ENCODE measurements at places on chromosomes 6 and 20.

DNA sequence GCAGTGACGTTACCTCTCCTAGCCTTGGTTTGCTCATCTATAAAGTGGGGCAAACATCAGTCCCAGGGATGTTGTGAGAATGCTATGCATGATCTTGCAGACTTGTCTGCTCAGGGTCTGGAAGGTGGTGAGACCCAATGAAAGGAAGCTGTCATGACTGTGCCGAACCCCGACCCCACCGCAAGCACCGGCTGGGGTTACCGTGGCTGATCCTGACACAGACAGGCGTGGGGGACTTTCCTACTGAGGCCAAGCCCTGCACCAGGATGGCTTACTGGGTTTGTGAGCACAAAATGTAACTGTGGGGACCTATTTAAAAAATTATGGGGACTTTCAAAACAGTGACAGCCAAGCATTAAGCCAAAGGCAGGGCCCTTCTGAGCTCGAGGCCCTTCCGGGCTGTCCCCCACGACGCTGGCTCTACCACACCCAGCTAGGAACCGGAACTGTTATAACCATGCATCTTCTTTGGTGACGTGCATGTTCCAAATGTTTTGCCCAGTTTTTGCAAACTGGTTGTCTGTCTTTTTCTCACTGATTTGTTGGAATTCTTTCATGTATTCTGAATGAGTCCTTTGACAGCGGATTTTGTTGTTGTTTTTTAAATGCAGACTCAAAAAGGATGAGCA lies 76.6 kb upstream of the PMEPA1 start:
- no peak for DNase-seq

DNA sequence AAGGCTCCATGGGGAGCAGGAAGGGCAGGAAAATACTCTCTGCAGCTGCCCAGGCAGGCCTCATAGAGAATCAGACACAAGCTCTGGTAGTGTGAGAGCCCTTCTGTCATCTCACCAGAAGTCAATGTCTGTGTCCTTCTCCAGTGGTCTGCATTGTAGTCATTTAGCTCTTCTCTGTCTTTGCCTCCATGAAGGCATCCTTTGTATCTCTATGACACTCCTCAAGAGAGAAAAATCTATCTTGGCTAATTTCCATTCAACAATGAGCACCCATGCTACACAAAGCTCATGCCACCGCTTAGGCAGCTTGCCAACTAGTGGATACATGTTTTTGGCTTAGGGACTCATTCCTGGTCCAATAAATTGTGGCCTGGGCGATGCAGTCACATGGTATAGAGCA lies 92.1 kb downstream of the RNF217 start:
- no peak for DNase-seq

GRCh38 chr20:50360218-50360672 lies 149.9 kb upstream of the PTPN1 start:
- DNase-seq: no peak

- no peak for DNase-seq
Observed at GRCh38 chr20:58531063-58531462, 15.9 kb upstream of the APCDD1L start.

DNA sequence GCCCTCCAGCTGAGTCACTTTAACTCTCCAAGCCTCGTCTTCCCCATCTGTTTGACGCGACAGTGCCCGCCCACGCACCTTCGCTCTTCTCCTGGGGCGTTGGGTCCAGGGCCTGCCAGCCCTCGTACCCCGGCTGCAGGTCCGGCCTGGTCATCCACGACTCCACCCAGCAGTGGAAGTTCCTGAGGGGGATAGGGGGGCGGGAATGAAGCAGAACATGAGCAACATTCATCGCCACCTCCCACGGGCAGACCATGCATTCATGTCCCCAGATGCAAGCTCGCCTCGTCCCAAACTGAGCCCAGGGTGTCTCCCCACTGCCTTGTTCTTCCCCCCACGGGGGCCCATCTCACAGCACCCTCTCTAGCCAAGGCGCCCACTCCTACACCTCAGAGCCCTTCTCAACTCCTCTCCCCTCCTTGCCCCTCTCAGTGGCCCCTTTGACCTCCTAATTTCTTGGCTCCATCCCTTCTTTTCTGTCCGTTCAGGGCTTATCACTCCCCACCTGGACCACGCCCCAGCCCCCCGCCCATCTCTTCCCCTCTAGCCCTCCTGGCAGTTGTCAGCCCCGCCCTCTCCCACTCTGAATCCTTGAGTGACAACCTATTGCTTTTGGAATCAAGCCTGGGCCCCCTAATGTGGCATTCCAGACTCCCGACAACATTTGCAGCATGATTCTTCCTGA lies 23.7 kb downstream of the TGM2 start:
- DNase-seq: no peak

GRCh38 chr20:54177378-54177777 lies 3.6 kb upstream of the CYP24A1 start:
- DNase-seq: no peak

DNA sequence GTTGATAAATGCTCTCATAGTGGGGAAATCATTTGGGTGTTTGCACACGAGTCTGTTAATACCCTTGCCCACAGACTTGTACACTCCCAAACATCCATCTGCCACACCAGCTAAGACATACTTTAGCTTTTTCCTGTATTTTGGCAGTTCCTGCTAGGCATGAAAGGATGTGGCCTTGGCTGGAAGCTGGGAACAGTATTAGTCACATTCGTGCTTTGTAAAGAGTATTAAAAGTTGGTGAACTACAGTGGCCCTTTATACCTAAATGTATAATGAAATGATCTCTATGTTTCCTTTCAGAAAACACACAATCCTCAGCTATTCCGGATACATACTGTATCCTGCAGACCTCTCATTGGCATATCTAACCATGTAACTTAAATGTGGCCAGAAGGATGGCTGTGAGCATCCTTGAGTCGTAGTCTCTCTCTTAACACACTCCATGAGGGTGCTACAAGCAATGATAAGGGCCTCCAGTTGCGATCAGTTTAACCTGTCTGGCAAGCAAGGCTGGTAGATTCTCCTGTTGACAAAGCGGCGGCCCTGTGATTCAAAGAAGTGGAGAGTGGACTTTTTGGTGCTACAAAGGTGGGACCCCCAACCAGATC lies 1.5 kb downstream of the LEMD2 start:
- DNase-seq: no peak

GRCh38 chr20:6708010-6708409 lies 59.5 kb upstream of the BMP2 start:
- no peak for DNase-seq

- DNase-seq: peak; percentile 65
Observed at GRCh38 chr20:19205981-19206396, 6.5 kb upstream of the SLC24A3 start.

- no peak for DNase-seq
Observed at GRCh38 chr6:129755787-129756186, 45.8 kb upstream of the ARHGAP18 start.

DNA sequence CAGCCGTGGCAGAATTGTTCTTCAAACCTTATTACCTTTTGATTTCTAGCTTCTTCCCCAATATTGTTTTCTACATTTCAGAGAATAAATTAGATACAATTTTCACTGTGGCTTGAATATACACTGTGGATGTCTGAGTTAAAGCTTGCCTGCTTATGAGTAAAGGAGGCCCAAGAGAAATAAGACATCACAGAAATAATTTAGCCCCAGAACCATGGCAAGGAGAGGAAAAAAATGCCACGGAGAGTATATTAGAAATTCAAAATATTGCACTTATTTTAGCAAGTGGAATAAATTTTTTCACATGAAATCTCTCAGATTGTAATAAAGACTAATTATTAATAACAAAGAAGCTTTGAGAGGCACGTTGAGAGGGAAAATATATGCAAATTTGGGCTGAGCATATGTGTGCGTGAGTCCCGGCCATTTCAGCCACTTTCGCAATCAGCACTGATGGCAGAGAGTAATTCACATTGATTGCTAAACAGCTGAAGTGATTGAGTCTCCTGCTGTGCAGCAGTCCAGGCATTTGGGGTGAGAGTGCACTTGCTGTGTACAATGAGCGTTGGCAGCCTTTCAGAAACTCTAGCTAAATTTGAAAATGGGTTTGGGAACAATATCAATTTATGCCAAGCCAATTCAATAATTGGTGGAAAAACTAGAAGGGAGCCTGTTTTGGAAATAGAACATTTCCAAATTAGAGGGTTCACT lies 596.0 kb downstream of the EPM2A start:
- no peak for DNase-seq

DNA sequence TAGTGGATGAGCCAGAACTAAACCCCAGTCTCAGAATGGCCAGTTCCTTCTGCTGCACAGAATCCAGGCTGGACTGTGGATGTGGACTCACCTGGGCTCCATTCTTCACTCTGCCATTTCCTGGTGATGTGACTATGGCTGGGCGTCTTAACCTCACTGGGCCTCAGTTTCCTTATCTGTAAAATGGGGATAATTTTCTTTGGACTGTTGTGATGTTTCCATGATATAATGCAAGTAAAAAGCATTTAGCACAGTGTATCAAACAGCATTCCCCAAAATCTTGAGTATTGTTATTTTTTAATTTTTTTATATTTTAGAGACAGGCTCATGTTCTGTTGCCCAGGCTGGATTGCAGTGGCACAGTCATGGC lies 5.9 kb upstream of the IP6K3 start:
- no peak for DNase-seq

DNA sequence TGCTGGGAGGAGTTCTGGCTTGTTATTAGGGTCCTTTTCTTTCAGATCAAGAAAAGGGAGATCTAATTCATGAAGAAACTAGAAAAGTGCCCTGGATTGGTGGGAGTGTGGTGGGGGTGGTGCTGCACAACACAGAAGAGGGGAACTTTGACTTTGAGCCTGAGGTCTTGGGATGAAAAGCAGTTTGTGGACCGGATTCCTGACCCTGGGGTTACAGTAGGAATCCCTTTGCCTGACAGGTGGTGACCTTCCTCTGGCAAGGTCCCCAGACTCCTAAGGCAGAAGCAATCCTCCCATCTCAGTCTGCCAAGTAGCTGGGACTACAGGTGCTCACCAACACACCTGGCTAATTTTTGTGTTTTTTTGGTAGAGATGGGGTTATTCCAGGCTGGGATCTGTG lies 45.3 kb upstream of the IER3 start:
- DNase-seq: no peak
